ENCODE measurements at places on chromosomes 1 and 21.

DNA sequence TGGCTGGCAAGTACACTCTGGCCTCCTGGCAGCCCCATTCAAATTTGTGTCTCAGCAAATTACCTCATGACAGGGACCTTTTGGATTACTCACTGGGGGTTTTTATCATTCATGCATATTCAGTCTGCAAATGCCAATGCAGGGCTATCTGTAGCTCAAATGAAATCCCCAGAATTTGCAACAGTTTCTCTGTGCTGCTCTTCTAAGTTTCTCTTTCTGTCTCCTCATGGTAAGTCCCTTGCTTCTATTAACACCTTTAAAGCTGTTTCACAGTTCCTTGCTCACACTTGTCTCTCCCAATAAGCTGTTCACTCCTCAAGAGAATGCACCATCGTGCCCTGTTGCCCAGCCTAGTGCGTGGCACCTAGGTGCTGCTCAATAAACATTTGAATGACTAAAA is 3.3 kb upstream of the FAM78B start:
- DNase-seq, result no peak

DNA sequence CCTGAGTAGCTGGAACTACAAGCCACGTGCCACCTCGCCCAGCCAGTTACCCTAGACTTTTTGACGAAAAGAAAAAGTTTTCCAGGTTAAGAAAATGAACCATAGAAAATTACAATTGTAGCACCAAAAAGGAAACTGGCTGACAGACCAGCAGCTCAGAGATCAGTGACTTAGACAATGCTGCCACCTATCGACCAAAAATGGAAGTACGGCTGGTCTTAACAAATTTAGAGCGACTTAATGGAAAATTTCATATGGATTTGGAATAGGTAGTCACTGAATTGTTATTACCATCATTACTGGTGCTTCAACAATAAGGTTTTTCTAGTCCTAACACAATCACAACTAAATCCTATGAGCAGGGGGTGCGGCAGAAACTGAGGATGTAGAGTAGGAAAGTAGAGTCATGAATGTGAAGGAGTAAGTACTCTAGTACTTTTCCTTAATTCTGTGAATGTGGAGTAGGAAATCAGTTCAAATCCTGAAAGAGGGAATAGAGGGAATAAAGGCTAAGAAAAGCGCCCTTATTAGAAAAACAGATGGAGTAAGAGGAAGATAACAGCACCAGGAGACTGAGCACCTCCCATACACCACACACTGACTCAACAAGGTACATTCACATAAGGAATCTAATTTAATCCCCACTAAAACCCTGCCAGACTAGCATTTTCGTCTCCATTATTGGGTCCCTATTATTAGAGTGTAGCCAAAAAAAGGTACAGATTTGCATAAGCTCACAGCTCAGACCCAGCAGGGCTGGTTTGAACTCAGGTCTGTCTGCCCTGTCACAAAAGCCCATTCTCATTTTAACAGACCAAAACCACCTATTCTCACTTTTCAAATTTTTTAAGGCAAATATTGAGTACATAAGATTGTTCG is 37.9 kb upstream of the MGST3 start:
- peak; percentile 60 for DNase-seq

GRCh38 chr21:15754640-15755039 is 24.9 kb downstream of the USP25 start:
- DNase-seq, result no peak

- no peak for DNase-seq
Measured at GRCh38 chr21:33238146-33238545, 8.4 kb downstream of the IFNAR2 start.

DNA sequence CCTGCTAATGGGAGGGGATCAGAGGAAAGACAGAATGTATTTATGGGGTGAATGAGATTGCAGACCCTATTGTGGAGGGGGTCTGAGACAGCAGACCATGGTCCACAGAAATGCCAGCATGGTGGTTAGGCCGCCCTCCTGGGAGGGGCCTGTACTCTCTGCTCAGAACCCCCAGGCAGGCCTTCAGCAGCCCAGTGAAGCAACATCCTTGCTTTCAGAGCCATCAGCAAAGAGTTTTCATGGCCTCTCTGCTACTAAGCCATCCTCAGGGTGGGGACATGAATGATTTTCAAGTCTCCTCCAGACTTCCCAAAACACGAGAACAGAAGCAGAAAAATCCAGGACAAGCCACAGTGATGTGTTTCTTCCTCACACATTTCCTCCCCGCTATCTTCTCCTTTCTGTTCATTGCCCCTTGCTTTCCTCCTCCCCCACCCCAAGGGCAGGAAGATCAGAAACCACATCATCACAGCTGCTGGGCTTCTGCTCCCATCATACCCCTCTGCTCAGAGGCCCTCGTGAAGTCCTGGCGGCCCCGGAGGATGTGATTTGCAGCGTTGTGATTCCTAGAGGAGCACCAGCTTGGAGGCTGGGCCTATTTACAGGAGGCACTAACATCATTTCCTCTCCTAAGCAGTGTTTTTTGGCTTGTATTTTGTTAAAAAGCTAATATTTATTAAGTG is 48.0 kb downstream of the ABCA4 start:
- no peak for DNase-seq

DNA sequence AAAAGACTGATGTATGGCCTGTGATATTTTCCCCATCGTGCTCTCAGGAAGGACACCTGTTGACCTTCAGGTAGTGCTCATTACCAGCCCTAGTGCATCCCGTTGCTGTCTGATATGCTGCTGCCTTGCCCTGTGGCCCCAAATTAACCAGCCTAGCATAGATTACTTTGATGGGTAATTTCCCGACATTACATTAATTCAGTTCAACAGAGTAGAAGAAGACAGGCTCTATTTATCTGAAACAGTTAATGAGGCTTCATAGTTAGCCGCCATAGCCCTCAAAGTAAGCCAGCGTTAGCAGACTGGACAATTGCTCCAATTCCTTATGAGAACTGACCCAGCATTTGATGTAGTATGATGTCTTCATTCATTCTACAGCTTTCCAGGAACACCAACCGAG is 257.6 kb downstream of the OLFM3 start:
- DNase-seq, result no peak

GRCh38 chr1:111471012-111471411 is 2.8 kb upstream of the C1orf162 start:
- DNase-seq, result peak; percentile 61

- no peak for DNase-seq
Measured at GRCh38 chr1:65757531-65757930, 35.2 kb upstream of the PDE4B start.

DNA sequence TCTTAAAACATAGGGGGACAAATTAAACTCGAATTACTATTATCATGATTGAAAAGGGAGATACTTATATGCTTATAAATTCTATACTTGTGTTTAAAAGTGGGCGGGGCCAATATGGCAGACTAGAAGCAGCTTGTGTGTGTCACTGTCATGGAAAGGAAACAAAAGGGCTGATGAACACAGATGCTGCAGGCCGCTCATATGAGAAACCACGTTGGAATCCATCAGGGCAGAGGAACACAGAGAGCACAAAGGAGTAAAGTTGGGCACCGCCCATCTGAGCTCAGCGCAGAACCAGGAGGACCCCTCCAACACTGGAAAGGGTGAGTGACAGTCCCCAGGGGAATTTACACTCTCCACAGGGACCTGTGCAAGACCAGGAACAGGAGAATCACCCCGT is 107.0 kb downstream of the SLC5A9 start:
- no peak for DNase-seq

DNA sequence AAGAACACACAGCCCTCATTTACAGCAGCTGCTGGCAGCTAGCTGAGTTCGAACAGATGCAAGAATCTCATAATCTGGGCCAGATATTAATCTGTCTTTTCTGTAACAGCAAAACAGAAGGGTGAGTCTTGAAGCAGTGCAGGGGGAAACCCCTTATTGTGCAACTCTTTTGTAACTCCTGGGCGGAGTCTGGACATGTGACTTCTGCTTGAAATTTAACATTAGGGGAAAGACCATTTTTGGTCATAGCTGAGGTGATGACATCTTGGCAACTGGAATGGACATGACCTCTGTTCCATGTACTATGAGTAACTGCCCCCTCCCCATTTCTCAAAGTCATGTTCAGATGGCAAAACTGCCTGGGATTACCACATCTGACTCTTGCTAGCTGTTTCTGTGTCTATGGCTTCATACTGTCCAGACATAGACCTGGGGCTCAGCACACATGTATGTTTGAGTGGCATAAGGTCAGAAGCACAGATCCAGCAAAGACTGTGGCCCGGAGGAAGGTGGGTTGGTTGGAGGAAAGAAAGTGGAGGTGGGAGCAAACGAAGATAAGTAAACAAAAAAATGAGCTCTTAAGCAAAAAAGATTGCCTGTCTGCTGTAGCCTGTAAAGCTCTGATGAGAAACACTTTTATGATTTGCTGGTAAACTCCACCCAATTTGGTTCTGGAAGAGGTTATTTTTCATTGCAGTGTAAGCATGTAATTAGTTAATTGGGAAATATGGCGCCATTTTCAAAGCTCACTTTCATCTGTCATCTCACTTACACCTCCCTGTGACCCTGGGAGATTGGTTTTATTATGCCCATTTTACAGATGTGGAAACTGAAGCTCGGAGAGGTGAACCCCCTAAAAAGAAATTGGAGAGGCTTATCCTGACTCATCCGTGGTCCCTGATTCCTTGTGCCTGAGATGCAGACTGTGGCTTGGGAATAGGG is 26.1 kb downstream of the ETS2 start:
- DNase-seq, result no peak

DNA sequence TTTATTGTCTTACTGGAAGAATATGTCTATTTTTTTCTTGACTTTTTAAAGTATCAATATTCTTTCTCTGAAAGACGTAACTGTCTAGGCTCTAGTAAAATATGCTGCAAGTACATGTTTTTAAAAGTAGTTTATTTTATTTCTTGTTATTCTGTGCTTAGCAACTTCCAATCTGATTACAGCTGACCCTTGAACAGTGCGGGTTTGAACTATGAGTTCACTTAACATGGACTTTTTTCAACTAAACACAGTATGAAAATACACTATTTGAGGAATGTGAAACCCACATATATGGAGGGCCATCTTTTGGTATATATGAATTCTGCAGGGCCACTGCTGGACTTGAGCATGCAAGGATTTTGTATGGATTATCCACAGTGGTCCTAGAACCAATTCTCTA is 26.8 kb downstream of the GBP6 start:
- DNase-seq, result no peak

DNA sequence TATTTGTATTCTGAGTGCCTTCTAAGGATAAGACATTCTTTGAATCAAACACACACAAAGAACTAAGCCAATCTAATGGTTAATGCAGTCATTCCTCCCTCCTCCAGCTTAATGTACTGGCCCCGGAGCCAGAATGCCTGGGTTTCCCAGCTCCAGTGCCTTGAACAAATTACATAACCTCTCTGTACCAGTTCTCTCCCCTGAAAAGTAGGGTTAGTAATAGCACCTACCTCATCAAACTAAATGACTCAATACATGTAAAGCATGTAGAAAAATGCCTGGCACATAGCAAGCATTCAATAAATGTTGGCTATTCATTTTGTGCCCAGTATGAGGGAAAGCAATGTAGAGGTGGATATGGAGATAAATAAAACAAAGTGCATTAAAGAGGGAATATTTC is 14.0 kb downstream of the C1orf52 start:
- no peak for DNase-seq

DNA sequence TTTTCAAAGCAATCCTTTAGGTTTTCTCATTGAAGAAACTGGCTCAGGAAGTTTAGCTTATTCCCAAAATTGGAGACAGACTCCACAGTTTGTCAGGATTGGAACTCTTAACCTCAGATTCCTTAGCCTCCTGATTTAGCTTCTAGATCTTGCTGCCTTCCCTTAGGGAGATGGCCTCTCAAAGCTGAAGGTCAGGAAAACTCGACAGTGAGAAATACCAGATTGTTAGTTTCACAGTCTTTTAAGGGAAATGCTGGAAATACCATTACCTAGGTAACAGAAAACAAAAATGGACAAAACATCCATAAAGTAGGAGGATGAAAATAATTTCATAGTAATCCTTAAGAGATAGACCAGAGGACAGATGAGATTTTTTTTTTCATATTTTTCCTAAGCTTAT is 7.8 kb downstream of the RASAL2 start:
- DNase-seq, result no peak

GRCh38 chr1:6848816-6849215 is 63.6 kb downstream of the CAMTA1 start:
- DNase-seq, result no peak

All from stimulated activated naive CD4-positive, alpha-beta T cell (primary cell).